GM23338 (cell line): ENCODE measurements at places on chromosomes 11 and 22.

- no peak for DNase-seq
These were observed 16.2 kb downstream of the LRRC32 start for GRCh38 chr11:76654298-76654851.

DNA sequence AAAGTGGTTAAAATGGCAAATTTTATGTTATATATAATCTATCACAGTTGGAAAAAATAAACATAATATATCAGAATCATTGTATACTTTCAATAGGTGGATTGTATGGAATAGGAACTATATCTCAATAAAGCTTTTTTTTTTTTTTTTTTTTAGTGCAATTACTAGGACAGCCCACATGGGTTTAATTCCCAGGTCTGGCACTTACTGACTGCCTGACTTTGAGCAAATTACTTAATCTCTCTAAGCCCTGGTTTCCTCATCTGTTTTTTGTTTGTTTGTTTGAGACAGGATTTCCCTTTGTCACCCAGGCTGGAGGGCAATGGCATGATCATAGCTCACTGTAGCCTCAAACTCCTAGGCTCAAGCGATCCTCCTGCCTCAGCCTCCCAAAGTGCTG lies 26.1 kb upstream of the BAIAP2L2 start:
- no peak for DNase-seq

- peak; percentile 77 for DNase-seq
These were observed 9.5 kb downstream of the YPEL1 start for GRCh38 chr22:21725956-21726649.

- DNase-seq, result no peak
These were observed 2220.7 kb upstream of the RAG2 start for GRCh38 chr11:38818720-38819119.

DNA sequence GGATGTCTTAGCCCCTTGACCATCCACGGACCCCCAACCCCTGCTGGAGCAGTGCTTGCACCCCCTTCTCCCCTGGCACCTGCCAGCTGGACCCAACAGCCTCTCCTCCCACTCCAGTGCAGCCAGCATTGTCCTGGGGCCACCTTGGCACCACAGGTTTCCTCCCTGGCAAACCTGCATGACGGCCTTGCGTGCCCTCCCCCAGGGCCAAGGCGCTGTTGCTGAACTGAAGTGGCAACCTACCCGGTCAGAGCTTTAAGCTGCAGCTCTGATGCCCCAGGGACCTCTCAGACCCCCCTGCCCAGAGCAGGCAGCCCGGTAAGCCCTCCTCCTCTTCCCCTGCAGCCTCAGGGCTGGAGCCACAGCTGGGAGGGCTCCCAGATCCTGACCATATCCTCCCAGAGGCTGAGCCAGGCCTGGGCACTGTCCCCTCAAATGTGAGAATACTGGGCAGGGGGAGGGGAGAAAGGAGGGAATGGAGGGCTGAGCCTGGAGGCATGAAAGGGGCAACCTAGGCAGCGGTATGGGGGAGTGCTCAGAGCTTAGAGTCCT lies 1.8 kb upstream of the LRRC75B start:
- no peak for DNase-seq

- no peak for DNase-seq
These were observed 80.7 kb downstream of the CEP164 start for GRCh38 chr11:117408356-117408755.

GRCh38 chr22:17586831-17587440 lies 23.6 kb downstream of the SLC25A18 start:
- DNase-seq, result no peak

DNA sequence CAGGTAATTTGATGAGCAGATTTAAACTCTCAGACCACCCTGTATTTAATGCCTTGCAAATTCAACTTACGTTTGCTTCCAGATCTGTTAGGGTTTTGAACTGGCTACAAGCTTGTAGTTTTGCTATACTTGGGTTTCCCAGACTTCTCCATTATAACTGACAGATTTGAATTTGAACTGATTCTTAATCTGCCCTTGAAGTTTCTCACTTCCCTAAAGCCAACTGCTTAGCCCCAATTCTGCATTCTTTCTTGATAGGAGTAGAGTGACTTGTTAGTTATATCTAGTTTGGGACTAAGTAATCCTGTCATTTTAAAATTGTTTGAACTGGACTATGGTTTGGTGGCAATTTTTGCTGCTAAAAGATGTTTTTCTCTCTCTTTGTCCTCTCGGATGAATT lies 9.7 kb downstream of the LAYN start:
- no peak for DNase-seq

GRCh38 chr22:27422442-27422841 lies 379.1 kb downstream of the MN1 start:
- no peak for DNase-seq

- DNase-seq, result no peak
These were observed 8.7 kb upstream of the LAYN start for GRCh38 chr11:111531687-111532364.

GRCh38 chr11:99068832-99069231 lies 48.1 kb downstream of the CNTN5 start:
- DNase-seq, result no peak

DNA sequence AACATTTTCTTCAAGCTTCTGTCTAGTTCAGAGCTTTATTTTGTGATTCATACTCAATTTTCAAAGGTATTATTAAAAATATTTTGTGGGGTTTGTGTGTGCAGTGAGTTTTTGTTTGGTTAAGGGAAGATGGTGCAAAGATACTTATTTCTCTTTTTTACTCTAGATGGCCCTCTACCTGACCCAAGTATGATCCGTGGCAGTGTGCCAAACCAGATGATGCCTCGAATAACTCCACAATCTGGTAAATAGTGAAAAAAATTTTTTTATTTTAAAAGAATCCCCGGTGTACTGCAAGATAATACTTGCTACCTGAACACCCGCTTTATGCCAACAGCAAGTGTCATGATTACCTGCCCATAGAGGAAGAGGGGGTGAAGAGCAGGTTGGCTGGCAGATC lies 54.2 kb downstream of the EP300 start:
- no peak for DNase-seq
